ENCODE measurements at places on chromosomes 12 and 14.

- no peak for DNase-seq
Measured at GRCh38 chr12:56317675-56318074, 1.9 kb upstream of the CNPY2 start.

GRCh38 chr12:56425193-56425592 is 24.0 kb downstream of the TIMELESS start:
- no peak for DNase-seq

DNA sequence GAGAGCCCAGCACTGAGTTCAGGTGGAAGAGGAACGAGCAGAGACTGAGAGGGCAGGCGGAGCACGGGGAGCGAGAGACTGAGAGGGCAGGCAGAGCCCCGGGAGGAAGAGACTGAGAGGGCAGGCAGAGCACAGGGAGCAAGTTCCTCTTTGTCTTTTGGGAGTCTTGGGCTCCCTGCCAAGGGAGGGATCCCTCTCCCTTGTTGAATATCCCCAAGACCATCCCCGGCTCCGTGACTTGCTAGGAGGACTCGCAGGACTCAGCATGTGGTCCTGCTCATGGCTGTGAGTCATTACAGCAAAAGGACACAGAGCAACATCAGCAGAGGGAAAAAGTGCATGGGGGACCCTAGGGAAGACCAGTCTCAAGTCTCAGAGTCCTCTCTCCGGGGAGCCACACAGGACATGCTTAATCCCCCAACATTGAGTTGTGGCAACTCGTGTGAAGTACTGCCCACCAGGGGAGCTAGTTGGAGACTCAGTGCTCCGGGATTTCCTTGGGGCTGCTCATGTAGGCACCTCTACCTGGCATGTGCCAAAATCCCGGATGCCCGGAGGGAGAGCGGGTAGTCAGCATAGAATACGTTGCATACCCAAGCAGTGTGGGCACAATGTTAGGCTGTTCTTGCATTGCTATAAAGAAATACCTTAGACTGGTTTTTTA is 81.0 kb downstream of the CCDC92 start:
- DNase-seq, result no peak

GRCh38 chr14:74349757-74350156 is 1.5 kb downstream of the VRTN start:
- DNase-seq, result no peak

DNA sequence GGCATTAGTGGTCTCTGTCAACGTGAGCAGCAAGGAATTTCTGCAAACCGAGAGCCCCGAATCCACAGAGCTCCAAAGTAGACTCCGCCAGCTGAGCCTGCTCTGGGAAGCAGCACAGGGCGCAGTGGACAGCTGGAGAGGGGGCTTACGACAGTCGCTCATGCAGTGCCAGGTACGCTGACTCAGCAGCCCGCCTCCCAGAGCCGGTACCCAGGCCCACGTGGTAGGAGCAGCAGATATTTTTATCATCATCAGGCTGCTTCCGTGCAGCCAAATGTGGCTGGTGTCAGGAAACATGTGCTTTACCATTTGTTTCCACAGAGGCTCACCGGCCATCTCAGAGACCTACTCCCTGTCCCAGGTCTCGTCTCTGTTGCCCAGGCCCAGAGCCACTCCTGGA is 73.7 kb downstream of the ESR2 start:
- DNase-seq, result no peak
